CD4-positive, alpha-beta T cell treated with Interleukin-6 for 4 hours (primary cell): ENCODE measurements at places on chromosomes 2 and 18.

DNA sequence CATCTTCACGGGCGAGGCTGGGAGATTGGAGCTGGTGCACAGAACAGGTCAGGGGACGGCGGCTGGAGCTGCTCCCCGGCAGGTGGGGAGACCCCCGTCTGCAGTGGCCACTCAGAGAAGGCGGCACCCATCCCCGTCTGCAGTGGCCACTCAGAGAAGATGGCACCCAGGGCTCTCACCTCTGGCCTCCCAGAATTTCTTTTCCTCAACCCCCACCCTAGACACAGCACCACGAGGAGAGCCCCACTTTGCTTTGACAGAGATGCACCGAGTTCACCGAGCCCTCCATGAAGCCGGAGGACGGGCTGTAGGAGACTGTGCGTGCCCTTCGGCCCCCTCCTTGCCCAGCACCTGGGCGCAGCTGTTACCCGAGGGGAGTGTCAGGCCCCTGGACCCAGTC lies 201.6 kb upstream of the SALL3 start:
- DNase-seq: no peak

- no peak for DNase-seq
Measured at GRCh38 chr2:228999326-228999725, 271.8 kb downstream of the PID1 start.

GRCh38 chr2:70440621-70441020 lies 113.0 kb downstream of the TGFA start:
- DNase-seq: peak; percentile 74

DNA sequence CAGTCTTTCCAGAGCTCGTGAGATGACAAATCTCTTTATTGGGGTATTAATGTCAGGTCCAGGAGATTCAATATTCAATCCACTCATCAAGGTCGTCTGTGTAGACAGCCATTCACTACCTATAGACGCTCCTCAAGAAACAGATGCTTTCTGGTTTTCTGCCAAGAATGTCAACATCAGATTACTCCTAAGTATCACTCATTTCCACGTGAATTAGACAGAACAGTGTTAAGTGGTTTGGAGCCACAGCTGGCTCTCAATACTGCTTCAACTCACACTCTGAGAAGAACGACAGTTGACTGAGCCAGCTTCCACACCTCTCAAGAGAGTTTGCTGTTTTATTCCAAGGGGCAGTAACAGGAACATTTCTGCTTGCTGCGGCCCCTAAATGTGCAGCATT lies 113.5 kb upstream of the NEDD4L start:
- no peak for DNase-seq

GRCh38 chr2:12196495-12196894 lies 450.1 kb downstream of the LPIN1 start:
- DNase-seq: no peak

GRCh38 chr2:73896362-73897239 lies 3.8 kb downstream of the ACTG2 start:
- DNase-seq: peak; percentile 55

- DNase-seq: no peak
Measured at GRCh38 chr18:40272630-40273231, 1682.3 kb upstream of the PIK3C3 start.

DNA sequence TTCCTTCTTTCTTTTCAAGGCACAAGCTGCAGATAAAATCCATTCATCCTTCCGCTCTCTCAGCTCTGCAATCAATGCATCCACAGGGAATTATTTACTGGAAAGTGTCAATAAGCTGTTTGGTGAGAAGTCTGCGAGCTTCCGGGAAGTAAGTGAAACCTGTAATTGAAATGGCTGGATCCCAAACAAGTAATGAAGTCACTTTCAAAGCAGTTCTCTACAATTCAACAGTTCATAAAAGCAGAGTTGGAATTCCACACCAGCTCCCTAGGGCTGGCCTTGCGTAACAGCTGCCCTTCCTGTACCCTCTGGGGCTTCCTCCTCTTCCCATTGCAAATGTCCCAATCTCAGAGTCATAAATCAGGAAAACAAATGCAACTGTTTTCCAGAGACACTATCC lies 9.6 kb downstream of the SERPINB2 start:
- DNase-seq: no peak

DNA sequence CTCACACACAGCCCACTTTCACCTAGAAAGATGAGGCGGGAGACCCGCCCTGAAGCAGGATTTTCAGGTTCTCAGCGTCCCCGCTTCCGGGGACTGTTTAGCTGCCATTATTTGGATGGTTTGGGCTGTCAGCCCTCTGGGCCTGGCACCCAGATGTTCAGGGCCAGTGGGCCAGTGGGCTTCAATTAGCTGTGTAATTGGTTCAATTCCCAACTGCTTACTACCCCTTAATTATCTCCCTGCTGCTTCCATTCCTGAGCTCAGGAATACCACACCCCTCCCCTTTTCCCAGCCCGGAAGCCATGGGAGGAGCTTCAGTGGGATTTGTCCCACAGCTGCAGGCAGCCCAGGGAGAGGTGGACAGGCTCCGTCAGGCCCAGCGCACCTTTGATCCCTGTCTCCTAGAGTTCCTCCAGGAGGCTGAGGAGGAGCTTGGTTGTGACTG lies 114.1 kb upstream of the MYCN start:
- DNase-seq: no peak

DNA sequence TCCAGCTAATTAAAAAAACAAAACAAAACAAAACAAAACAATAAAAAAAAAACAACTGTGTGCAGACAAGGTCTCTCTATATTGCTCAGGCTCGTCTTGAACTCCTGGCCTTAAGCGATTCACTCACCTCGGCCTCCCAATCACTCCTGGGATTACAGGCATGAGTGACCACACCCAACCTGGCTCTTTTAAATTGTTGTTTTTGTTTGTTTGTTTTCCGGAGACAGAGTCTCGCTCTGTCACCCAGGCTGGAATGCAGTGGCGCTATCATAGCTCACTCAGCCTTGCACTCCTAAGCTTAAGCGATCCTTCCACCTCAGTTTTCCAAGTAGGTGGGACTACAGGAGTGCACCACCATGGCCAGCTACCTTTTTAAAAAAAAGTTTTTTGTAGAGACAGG lies 201.6 kb downstream of the EN1 start:
- DNase-seq: no peak

GRCh38 chr2:105641389-105641811 lies 103.3 kb upstream of the NCK2 start:
- DNase-seq: no peak

GRCh38 chr2:8315531-8316165 lies 366.2 kb upstream of the ID2 start:
- DNase-seq: peak; percentile 33

- no peak for DNase-seq
Measured at GRCh38 chr2:64737547-64737946, 83.8 kb upstream of the SERTAD2 start.

GRCh38 chr18:41936471-41937134 lies 18.4 kb upstream of the PIK3C3 start:
- no peak for DNase-seq

DNA sequence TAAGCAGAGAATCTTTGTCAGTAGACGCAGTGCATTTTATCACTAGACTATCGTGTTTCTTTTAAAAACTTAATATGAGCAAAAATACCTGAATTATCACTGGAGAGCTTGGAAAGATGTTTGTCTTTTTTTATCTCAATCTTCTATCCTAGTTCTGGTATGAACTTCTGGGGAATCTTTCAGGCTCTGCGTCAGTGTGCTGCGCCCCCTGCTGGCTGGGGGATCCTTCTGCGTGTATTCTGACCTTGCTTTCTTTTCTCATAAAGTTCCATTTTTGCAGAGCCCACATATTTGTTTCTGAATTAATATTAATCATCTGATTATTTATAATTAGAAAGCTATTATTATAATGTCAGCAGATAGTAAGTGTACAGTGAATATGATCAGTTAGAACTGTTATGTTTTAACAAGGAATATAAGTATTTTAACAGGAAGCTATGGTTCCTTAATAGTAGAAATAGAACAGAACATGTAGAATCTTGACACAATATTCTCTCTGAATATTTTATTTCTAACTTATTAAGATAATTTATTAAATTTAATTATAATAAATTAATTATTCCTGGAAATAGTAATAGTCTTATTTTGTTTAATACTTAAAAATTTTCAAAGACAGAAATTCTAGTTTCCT lies 945.0 kb upstream of the CRIM1 start:
- peak; percentile 30 for DNase-seq

GRCh38 chr18:63775166-63775730 lies at the start of gene SERPINB7:
SERPINB7 (plus strand) TSS chr18:63775418; CDS start chr18:63782373, 6,955 bp downstream.
- no peak for DNase-seq

DNA sequence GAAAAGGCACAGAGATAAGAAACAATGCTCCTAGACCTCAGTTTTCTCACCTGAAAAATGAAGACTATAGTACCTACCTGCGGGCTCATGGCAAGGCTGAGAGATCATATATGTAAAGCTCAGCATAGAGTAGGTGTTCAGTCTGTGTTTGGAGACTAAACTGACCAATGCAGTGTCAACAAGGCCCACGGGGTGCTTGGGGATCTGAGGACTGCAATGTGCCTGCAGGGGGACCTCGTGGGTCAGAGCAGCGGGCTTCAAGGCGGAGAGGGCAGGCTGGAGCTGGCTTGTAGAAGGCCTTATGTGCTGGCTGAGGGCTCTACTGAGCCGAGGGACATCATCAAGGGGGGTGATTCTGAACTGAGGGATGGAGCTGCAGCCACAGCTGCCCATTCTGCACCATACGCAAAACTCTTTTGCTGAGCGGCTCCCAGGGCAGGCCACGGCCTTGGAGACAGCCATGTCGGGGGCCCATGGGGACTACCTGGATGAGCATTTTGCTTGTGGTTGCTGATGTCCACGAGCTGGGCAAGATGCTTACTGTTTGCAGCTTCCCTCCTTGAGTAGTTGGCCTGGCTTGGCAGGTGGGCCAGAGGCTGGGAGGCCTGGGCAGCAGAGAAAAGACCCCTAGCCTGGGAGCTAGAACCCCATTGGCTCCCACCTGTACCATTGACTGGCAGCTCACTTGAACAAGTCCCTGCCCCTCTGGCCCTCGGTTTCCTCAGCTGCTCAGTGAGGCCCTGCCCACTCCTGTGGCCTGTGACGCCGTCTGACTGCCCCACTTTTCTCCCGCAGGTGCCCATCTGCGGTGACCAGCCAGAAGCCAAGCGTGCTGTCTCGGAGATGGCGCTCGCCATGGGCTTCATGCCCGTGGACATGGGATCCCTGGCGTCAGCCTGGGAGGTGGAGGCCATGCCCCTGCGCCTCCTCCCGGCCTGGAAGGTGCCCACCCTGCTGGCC lies 23.5 kb downstream of the STEAP3 start:
- DNase-seq: no peak

- DNase-seq: no peak
Measured at GRCh38 chr18:10431680-10432079, 22.8 kb upstream of the APCDD1 start.

- no peak for DNase-seq
Measured at GRCh38 chr2:185074156-185074555, 475.8 kb downstream of the ZNF804A start.

DNA sequence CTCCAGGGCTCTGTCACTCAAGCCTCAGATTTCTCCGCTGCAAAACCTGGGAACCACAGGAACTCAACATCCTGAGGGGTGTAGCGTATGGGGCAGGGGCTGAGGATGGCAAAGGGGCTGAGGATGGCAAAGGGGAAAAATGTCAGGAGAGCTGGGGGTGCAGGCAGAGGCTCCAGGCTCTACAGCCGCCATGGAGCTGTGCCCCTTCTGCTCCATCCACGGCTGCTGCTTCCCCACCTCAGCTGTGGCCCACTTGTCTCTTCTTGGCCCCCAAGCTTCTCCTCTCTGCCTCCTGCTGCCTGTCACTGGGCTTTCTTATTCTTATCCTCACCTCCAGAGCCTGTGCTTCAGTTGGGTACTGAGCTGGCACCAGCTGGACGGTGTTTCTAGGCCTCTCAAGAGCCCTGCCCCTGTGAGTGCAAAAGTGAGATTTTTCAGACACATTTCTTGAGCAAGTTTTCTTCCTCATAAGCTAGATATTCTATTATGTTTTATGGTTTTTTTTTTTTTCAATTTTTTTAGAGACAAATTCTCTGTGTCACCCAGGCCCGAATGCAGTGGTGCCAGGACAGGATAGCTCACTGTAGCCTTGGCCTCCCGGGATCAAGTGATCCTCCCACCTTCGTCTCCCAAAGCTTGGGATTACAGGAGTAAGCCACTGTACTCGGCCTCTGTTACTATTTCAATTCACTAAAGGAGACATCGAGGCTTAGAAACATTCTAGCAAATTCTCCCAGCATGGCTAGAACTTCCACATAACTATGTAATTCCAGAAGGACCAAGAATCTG lies 49.0 kb downstream of the MARCO start:
- no peak for DNase-seq

- no peak for DNase-seq
Measured at GRCh38 chr2:9805435-9806297, 37.6 kb upstream of the TAF1B start.

GRCh38 chr2:237364655-237365054 lies 49.3 kb downstream of the COL6A3 start:
- DNase-seq: no peak

- no peak for DNase-seq
Measured at GRCh38 chr2:121456325-121456724, 74.4 kb upstream of the RNU4ATAC start.

DNA sequence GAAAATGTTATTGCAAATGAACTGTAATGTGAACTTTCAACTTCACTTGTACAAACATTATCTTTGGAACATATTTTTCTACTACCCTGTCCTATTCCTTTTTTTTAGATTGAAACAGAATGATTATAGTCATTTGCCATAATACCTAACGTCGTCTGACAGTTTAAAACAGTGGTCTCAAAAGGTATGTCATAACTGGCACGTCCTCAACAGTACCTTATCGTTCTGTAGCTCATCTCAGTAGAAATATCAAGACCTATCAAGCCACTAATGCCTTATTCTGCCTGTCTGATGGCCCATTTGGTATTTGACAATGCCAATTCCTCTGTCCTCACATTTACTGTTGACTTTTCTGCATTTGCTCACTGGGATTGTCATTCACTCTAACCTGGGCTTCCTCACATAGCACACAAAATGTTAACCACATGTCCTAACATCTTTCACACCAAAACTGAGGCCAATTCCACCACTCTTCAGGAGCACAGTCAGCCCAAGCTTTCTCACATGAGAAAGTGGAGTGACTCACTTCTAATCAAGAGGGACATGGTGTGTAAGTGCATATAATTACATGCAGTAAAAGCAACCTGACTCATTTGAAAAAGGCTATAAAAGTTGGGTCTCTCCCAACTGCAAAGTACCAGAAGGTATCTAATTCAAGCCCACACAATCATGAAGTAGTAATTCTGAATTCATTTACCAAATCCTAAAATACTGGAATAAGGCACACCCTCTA lies 34.8 kb downstream of the DNER start:
- DNase-seq: no peak

- peak; percentile 40 for DNase-seq
Measured at GRCh38 chr2:190318931-190319554, 583 bp downstream of the HIBCH start.

DNA sequence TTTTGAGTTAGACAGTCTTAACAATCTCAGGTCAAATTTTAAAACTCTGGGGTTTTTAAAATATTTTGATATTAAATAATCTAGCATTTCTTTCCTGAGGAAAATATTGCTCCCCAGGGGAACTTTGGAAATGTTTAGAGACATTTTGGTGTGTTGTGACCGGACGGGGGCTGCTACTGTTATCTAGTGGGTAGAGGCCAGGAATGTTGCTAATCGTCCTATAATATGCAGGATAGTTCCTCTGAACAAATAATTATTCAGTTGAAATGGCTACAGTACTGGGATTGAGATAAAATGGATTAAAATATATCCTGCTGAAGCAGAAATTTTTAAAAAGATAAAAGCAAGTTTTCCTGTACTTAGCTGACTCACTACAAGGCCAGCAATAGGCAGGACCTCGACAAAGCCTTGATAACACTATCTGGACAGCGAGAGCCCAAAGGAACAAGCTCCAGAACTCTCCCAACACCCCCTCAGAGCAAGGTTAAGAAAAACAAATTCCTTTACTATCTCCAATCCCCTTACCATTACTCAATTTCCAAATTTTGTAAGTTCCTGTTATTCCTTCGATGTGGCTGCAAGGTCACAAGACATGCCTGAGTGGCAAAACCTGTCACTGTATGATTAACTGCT lies 1407.4 kb downstream of the SUCLG1 start:
- no peak for DNase-seq
